Hematopoietic multipotent progenitor cell (in vitro differentiated cells): ENCODE measurements at places on chromosomes 7 and 10. TPM values are rescaled to one million over a fixed set of nuclear protein-coding genes. Genes with fewer than 3 reads are reported as not detected.

The TAF6 gene
- 22.4 TPM for total RNA-seq

The KLLN gene
- 2.2 TPM for total RNA-seq

The SMO gene
- 33.1 TPM for total RNA-seq

The LRWD1 gene
- 27.7 TPM for total RNA-seq

The ADAM22 gene
- total RNA-seq = 7.0 TPM

- DNase-seq = no peak
Measured at GRCh38 chr10:76358743-76359395, 927.4 kb downstream of the LRMDA start.

GRCh38 chr7:30931929-30932540, 20.4 kb downstream of the AQP1 start:
- DNase-seq = no peak

DNA sequence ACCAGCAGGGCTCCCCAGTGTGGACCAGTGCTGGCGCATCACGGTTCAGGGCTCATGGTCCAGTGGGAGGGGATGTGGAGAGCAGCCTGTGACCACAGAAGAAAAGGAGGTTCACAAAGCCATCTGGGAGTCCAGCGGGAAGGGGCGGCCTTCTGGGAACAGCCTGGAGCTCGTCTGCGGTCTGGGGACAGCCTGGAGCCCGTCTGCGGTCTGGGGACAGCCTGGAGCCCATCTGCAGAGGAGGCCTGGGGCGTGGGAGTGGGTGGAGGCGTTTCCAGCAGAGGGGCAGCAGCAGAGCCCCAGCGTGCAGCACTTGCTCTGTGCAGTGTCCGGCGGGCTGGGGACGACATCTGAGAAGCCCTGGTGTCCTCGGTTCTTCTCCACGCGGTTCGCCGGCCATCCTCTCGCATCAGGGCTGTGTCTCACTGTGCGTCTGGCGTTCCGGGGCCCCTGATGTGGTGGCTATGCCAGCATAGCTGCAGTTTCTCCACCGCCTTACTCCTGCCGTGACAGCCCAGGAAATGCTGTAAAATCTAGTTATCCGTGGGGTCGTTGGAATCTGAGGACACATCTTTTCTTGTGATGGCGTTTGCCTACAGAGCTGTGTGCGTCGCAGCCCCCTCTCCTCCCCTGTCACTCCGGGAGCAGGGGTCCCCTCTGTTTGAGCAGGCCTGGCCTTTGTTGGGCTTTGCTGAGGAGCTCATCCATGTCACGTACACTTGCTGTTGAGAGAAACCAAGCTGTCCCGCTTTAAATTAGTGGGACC, 104.6 kb downstream of the INPP5A start:
- no peak for DNase-seq

DNA sequence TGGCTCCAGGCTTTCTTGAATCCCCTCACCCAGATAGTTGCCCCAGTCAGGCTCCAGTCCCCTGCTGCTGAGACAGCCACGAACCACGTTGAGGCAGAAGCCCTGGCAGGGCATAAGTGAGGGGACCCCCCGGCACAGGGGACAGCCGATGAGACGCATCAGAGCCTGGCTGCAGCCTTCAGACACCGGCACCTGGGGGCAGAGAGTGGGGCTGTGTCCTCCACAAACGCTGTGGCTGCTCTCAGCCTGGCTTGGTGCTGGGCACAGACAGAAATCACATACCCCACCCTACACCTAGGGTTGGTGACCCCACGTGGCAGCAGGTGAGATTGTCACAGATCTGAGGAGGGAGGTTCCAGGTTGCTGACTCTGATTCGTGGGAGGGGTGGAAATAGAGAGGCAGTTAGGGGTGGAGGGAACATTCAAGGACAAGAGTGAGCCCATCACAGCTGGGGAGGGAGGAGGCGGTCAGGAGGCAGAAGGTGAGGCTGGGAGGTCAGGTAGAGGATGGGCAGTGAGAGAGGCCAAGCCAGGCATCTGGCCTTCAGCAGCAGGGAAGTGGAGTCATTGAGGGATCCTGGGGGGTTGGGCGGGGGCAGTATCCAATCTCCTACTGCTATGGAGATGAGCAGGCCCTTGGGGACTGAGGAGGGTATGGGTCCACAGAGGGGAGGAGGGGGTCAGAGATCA, 3.2 kb downstream of the GPC2 start:
- DNase-seq = no peak

DNA sequence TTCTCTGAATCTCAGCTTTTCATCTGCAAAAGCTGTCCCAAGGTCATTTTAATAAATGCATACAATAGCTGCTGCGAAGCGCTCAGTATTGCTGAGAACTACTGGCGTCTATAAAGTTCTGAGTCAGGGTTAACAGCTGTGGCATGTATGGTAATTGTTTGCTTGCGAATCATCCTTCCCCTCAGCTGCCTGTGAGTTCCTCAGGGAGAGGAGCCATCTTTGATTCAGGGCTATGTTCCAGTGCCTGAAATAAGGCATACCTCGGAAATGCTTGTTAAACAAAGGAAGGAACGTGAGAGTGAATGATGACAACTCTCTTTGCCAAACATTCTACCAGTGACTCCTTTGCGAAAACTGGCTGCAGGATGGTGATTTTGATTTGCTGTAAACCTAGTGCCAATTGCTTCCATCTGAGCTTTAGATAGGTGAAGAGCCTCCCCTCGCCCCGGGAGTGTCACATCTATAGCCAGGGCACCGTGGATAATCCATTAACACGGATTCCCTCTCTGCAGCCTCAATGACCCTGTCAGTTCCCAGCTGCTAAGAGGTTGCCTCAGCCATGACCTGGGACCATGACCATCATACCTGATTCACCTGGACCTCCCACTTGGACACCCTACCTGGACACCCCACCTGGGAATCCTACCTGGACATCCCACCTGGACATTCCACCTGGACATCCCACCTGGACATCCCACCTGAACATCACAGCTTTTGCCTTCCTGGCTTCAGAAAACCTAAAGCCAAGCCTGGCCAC, 39.6 kb downstream of the GPRIN2 start:
- DNase-seq = no peak

GRCh38 chr7:133345690-133346421, 93.0 kb downstream of the EXOC4 start:
- no peak for DNase-seq

GRCh38 chr7:151394076-151395035, 15.5 kb downstream of the WDR86 start:
- no peak for DNase-seq

DNA sequence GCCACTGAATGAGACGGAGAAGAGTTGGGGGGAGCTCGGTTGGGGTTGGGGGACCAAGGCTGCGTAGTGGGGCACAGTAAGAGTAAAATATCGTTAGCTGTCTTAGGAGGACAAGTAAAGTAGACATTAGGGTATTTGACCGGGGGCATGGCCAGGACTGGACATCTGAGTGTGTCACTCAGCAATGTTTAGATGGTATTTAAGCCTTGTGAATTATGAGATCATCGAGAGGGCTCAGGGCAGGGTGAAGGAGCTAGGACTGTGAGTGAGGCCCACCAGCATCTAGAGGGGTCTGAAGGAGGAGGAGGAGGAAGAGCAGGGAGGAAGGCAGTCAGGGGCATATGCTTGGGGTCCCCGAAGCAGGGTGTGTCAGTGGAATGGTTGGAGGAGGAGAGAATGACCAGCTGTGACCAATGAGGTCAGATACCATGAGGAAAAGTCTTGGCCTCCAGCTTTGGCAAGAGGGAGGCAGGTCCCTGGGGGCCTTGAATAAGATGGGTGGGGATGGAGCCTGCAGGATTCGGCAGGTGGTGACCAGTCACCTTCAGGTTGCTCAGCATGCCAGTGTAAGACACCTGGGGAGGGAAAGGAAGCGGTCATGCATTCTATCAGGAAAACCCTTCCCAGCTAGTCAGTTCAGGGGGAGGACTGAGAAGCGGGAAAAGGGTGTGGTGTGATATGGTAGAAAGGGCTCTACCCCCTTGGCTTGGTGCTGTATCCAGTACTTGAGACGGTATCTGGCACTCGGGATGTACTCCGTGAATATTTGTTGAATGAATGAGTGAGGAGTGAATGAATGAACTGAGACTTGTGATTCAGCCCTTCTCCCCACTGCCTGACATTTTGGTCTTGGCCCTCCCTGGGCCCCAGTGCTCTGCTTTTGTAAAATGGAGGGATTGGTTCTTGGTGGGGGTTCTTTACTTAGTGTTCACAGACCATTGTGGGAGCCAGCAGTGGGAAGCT, 34.8 kb upstream of the SH2D4B start:
- DNase-seq = no peak

DNA sequence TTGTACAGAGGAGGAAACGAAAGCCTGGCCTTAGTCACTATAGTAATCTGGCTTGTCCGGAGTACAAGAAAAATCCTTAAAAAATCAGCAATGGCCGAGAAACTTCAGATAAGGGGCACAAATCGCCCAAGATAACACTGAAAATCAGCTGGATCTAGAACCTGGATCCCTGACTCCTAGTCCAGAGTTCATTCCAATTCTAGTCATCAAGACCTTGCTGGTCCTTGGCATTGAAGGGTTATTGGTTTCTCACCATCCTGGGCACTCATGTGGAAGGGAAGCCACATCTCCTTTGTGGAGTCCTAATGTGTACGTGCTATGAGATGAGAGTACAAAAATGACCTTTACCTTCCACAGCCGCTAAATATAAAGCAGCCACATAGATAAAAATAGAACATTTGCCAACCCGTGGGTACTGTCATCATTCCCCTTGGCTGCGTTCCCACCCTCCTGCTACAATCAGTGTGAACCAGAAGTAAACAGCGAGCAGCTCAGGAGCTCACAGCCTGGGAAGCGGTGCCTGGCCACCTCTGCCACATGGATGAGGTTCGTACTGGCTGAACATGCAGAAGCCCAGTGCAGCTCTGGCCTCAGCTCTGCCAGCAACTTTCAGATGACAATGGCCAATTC, 116.0 kb upstream of the PDLIM1 start:
- DNase-seq = no peak

DNA sequence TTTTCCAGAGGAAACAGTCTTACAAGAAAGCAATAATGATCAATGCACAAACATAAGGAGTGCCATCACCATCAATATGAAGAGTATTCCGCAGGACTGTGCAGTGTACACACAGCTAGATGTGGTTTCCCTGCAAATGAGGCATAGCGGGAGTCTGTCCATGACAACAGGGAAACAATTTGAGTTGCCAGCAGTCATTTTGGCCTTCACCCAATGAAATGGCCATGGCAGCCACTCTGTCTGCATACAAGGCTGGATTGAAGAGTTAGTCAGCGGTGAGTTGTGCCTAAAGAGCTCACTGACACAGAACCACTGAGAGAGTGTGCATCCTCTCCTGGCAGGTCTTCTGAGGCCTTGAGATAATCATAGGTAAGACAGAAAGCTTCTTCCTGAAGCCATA, 303.3 kb downstream of the IPMK start:
- no peak for DNase-seq

DNA sequence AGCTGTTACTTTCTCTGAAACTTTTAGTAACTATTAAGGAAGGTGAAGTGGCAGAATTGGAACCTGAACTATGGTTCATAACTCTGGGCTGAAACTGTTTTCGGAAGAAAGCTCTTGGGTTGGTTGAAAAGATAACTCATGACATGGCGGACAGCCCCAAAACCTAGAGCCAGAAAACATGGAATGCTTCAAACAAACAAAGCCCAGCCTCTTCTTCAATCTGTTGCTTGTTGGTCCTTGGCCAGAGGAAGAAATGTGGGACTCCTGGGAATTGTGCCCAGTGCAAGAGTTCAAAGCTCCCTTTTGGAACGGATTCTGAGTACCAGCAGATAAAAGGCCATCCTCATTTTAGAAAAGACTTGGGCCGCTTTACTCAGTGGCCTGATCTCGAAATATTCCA, 52.9 kb upstream of the CACNB2 start:
- DNase-seq = no peak

DNA sequence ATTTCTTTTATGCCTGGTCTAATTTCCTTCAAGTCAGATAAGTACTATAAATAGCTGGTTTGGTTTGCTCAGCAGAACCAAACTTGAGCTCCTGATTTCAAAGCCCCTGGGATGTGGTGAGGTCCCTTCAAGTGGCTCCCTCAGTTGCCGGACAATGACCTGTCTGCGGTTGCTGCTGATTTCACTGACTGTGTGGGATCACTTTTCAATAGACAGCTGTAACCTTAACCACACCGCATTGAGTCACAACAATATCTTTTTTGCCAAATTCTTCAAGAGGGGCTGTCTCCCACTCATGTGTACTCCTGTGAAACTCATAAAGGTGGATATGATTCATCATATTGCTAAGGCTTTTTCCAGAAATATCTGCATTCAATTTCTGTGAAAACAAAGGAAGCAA, 23.1 kb upstream of the ITGA8 start:
- DNase-seq = no peak

- no peak for DNase-seq
Measured at GRCh38 chr10:70432561-70433263, 8.8 kb downstream of the NODAL start.

- DNase-seq = no peak
Measured at GRCh38 chr7:25223206-25223605, 5.1 kb downstream of the NPVF start.

DNA sequence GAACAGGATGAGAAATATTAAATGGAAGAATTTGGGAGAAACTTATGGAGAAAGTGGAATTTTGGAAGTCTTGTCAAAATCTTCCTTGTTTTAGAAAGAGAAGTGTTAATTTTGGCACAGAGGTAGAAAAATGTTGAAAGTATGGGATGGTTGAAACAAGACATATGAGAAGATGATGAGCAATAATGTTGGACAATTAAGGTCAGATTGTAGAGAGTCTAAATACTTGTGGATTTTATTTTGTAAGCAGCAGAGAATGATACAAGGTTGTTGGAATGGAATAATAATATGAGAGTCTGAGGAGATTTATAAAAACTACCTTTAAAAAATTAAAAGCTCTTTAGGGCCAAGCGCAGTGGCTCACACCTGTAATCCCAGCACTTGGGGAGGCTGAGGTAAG, 34.6 kb downstream of the PHTF2 start:
- no peak for DNase-seq

DNA sequence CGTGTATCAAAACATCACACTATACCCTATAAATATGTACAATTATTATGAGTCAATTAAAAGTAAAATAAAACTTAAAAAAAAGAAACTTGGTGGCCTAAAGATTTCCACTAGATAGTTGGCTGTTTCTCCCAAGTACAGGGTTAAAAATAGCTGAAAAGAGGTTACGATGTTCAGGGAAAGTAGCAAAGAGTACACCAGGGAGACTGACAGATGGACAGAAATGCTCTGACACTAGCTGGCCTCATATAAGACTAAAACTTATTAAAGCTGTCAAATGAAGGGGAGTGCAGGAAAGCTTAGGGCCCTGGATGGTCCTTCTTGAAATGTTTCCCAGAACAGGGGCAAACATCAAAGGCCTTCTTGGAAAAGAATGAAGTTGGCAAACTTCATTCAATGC, 51.3 kb downstream of the TCAF1 start:
- DNase-seq = no peak

- no peak for DNase-seq
Measured at GRCh38 chr10:44362866-44363711, 21.8 kb downstream of the CXCL12 start.

GRCh38 chr10:48639632-48640031, 34.8 kb upstream of the ARHGAP22 start:
- no peak for DNase-seq

GRCh38 chr7:135168001-135168400, 2.5 kb downstream of the CYREN start:
- peak; percentile 22 for DNase-seq

DNA sequence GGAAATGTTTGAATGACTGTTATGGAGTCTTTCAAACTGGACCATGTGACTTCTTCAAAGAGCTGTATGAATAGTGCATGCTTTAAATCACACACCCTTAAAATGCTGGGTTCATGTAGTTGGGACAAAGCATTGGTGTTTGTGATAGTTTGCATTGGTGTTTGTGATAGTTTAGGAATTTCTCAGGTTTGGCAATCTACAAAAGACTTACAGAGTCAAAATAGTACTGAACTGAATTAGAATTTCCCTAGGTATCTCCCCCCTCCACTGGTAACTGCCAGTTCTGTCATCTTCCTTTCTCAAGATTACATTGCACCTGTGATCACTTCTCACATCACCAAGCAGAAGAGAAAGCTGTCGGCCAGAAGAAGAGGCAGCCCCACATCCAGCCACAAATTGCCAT, 261.1 kb downstream of the GATA3 start:
- no peak for DNase-seq
